Glutamatergic neuron (in vitro differentiated cells): ENCODE measurements at places on chromosomes 1 and 21. TPM values are rescaled to one million over a fixed set of nuclear protein-coding genes. Genes with fewer than 3 reads are reported as not detected.

The A3GALT2 gene
- 0.71 TPM for total RNA-seq

The OR2T2 gene
- not detected for total RNA-seq

The CYP4A22 gene
- total RNA-seq: 0.17 TPM

The TCHHL1 gene
- not detected for total RNA-seq

The CASQ2 gene
- total RNA-seq: not detected

The PLA2G2A gene
- not detected for total RNA-seq

The NUF2 gene
- 5.8 TPM for total RNA-seq

The CA14 gene
- total RNA-seq: 1.5 TPM

The FCGR1A gene
- not detected for total RNA-seq

The NOS1AP gene
- 12.7 TPM for total RNA-seq

The OR2M3 gene
- total RNA-seq: not detected

The AMY2A gene
- total RNA-seq: not detected

The LMOD1 gene
- total RNA-seq: 0.20 TPM

The RHOU gene
- total RNA-seq: 79.7 TPM

The CRNN gene
- total RNA-seq: not detected

The TAF1A gene
- total RNA-seq: 10.4 TPM

The MAP10 gene
- 3.6 TPM for total RNA-seq

The UTS2 gene
- total RNA-seq: not detected

The LRRC7 gene
- total RNA-seq: 19.1 TPM

The USH2A gene
- total RNA-seq: not detected

The ADAM30 gene
- not detected for total RNA-seq

The KIF26B gene
- 2.4 TPM for total RNA-seq

The MROH7 gene
- total RNA-seq: not detected

The RNU1-3 gene
- total RNA-seq: 3,598 TPM

The ZNF670 gene
- total RNA-seq: 10.7 TPM

The RGS13 gene
- not detected for total RNA-seq

The TLCD4 gene
- total RNA-seq: 0.10 TPM

The MXRA8 gene
- 7.7 TPM for total RNA-seq

The LIPI gene
- not detected for total RNA-seq

The VSIG8 gene
- not detected for total RNA-seq

The NUDT4B gene
- total RNA-seq: not detected

The FGR gene
- total RNA-seq: not detected

The HUNK gene
- 12.2 TPM for total RNA-seq

The REN gene
- total RNA-seq: not detected

The ELAVL4 gene
- total RNA-seq: 477 TPM

The KRTAP12-1 gene
- total RNA-seq: not detected

The LAMC2 gene
- 2.8 TPM for total RNA-seq

The OR2T29 gene
- total RNA-seq: not detected

The WNT9A gene
- 13.8 TPM for total RNA-seq

The DENND2D gene
- not detected for total RNA-seq

The ATP1A2 gene
- not detected for total RNA-seq

The YRDC gene
- total RNA-seq: 14.9 TPM

The GIPC2 gene
- total RNA-seq: not detected

The RGSL1 gene
- total RNA-seq: not detected

The CFAP74 gene
- total RNA-seq: not detected

The RAD54L gene
- 4.6 TPM for total RNA-seq

The GPA33 gene
- not detected for total RNA-seq

The TESK2 gene
- total RNA-seq: 3.3 TPM

The HOOK1 gene
- 2.1 TPM for total RNA-seq
